Fibroblast of upper back skin (primary cell): ENCODE measurements at places on chromosomes 16 and 17.

DNA sequence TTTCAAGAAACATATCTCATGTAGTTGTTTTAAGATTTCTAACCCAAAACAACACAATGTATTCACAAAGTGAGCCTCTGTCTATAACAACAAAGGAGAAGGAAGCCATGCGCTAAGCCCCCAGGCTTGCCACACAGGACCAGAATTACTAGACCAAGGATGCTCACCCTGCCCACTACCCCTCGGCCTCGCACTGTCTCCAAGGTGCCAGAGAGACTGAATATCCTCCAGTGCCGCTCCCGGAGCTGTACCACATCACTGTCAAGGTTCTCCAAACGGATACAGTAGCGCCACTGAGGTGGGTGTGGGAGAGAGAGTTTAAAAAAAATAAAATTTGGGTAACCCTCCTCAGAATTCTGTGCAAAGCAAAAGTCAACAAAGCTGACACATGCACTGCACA is 7.1 kb downstream of the POLDIP2 start:
- no peak for DNase-seq

DNA sequence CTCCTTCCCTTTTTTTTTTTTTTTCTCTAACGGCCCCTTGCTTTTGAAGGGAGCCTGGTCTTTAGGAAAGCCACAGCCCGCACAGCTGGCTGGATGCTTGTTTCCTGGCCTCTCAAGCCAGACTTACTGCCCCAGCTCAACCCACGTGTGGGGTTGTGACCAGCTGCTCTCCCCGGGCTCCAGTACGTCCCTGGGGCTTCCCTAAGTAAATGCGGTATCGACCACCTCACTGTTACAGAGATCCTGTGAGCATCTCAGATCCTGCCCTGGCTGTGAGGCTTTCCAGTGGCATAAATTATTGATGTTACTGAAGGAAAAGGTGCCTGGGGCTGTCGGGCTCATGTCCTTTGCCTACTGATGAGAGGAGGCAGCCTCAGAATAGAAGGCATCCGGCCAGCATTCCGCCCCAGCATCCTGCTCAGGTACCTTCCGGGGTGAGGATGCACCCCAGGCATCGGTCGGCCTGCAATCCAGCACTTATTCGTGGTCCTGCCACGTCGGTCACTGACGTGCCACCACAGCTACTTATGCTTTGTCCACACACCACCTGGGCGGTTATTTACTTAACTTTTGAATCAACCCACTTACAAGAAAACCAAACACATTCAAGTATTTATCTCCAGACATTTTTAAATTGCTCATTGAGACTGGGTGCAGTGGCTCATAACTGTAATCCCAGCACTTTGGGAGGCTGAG is 9.6 kb downstream of the GPRC5B start:
- no peak for DNase-seq

- no peak for DNase-seq
These were observed 32.4 kb downstream of the WWP2 start for GRCh38 chr16:69794486-69794885.

DNA sequence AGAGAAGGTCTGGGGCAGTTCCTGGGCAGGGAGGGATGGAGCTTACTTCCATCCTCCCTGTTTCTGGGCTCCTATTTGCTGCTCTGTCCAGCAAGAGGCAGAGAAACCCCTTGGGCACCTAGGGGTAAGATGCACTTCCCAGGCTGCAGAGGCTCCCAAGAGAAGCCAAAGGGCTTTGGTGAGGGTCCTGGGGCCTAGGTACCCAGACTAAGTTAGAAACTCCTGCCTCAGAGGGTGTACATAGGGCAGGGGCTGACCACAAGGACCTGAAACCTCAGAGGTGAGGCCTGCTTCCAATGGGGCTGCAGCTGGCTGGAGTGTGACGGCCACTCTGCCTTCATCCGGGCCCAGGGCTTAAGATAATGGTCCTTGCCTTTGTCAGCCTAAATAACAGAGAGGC is 1.6 kb upstream of the ARMC7 start:
- DNase-seq: no peak
